ENCODE measurements at places on chromosomes 3 and 15.

DNA sequence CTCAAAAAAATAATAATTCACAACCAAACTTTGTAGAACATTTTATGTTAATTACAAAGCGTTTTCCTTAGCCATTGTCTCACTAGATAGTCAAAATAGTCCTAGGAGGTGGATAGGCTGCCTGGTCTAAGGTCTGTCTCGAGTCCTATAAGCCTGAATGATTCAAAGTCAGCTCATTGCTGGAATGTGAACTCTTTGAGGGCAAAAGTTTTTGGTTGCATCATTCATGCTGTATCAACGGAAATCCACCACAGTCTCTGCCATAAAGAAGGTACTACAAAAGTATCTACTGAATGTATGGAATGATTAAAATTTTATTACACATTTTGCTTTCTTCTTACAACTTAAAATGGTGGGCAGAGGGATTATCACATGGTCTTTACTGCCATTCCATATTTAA, 387.3 kb upstream of the RARB start:
- no peak for DNase-seq

DNA sequence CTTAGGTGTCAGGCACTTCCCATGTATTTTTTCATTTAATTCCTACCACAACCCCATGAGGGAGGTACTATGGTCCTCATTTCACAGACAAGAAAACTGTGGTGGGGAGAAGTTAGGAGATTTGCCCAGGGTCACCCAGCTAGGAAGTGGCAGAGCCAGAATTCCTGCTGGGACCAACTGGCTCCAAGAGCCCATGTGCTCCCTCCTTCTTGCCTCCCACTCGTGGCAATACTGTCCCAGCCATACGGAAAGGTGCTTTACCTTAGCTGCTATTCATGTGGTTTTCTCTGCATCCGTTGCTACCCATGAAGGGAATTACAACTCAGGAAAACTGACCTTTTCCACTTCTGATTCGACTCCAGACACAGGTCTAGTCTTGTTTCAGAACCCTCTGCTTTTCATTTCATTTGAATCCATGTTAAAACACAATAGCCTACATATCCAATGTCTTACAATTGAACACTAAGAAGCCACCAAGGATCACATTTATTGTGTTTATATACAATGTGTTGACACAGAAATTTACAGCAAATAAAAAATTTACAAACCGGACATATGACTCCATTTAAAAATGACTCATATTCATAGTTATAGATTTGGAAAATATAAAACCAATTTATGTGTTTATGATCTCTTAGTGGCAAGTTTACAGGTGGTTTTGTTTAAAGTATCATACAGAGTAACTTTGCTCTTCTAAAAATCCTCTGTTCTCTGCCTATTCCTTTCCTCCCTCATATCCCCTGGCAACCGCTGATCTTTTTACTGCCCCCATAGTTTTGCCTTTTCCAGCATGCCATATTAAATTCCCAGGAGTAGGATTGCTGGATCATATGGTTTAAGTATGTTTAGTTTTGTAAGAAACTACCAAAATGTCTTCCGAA, 58.8 kb downstream of the BTD start:
- no peak for DNase-seq

DNA sequence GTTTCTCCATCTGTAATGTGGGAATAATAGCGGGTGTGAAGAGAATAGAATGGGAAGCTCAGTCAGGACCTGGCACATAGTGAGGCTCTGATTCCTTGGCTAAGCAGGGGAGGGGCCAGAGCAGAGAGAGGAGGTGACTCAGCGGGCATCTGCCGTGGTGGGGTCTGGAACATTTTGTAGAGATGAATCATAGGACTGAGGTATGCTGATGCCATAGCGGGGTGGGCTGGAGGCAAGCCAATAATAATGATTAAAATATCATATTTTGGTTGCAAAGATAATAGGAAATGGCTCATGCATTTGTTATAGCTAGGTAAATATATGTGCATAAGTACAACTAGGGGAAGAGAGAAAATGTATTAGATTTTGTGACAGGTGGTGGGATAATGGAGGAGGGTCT, 11.2 kb downstream of the TGM4 start:
- DNase-seq, result no peak

GRCh38 chr3:156920399-156920798, 94.2 kb downstream of the LEKR1 start:
- DNase-seq, result no peak

- DNase-seq, result no peak
Measured at GRCh38 chr3:5423076-5423475, 235.6 kb downstream of the EDEM1 start.

DNA sequence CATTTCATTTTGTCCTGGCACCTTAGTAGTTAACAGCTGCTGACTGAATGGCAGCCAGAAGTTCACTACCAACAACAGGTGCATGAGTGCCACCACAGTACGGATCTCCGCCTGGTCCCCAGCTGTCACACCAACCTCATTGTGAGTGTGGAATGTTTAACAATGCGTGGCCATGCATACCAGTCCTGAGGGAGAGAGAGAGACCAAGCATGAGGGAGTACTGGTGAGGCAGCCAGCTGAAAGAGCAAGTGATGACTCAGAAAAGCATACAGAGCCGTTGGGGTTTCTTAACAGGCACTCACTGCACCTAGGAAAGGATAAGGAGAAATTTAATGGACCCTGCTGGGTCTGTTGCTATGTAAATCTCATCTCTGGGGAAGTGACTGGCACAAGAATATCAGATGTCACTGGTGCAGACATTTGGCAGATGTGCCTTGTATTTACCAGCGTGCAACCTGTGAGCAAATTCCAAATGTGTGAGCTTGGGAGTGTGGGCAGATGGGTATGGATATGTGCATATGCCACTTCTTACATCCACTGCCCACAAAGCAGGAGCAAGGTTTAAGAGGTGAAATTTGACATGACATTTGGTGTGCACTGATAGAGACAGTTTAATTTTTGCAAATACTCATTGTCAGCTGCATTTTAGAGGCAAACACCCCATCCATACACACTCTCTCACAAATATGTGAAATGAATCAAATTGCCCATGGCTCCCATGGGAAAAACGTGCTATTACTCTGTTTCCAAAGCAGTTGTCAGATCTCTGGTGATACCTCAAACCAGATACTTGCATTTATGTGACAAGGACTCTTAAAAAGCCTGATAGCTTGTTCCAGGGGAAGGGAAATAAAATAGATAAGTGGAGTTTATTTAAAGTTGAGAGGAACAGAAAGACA, 245.2 kb upstream of the ARPP21 start:
- DNase-seq, result no peak

DNA sequence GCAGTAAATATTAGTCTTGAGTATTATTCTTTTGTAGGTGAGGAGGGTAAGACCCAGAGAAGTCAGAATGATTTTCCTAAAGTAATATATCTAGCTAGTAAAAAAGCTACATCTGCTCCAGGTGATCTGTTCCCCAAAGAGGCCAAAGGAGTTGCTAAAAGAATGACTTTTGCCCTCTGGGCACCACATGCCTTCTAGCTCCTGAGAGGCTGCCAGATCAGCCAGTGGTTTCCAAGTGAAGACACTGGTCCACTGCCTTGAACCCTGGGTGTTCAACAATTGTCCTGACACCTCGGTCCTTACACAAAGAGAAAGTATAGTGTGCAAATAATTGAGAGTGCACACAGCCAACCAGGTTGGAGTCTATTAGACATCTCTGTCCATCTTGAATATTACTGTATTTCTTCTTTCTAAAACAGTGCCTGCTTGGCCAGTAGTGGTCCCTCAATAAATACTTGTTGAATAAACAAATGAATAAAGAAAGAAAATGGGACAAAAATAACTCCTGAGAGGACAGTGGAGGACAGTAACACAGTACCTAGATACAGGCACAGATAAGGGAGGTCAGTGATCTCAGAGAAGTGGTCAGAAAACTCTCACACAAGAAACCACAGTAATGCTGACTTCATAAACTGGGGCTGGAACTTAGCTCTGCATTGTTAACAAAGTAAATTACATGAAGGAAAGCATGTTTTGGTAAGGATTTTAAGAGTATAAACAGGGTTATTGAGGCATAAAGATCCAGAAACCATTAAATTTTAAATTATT, 56.6 kb upstream of the CSTA start:
- no peak for DNase-seq

GRCh38 chr15:72813345-72814004, 29.9 kb upstream of the ADPGK start:
- DNase-seq, result no peak

DNA sequence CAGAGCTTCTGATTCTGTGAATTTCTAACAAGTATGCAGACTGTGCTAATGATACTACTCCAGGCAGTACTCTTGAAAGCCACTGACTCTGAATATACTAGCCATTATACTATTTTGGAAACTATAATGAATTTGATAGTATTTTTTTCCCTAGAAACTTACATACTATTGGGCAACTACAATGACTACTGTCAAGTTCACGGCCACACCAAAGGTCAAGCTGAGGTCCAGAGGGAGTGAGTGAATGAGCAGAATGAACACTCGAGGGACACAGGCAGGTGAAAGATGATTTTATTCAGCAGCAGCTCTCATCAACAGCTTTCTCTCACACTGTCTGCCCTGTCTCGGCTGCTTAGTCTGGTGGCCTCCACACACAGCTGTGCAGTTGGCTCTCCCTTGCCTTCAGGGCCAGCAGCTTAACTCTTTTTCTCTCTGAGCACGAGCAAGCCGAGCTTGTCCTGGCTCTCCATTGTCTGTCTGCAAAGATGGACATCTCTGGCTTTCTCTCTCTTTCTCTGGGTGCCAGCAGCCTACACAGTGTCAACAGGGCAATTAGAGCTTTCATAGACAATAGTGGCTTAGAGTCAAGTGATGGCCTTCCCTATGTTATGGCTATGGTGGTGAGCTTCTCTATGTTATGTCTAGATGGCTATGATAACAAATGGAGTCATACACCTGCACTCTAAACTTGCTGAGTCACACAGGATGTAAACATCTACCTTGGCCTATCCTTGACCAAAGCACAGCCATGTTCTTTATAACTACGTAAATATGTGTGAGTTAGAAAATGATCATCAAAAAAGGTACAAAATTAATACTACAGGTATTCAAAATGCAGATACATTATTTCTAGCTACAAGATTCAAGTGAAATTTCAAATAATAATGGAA, 362.4 kb downstream of the CGGBP1 start:
- DNase-seq, result no peak

GRCh38 chr3:9175421-9175820, 74.0 kb downstream of the SRGAP3 start:
- no peak for DNase-seq

GRCh38 chr15:45776772-45777171, 141.9 kb downstream of the SQOR start:
- no peak for DNase-seq

DNA sequence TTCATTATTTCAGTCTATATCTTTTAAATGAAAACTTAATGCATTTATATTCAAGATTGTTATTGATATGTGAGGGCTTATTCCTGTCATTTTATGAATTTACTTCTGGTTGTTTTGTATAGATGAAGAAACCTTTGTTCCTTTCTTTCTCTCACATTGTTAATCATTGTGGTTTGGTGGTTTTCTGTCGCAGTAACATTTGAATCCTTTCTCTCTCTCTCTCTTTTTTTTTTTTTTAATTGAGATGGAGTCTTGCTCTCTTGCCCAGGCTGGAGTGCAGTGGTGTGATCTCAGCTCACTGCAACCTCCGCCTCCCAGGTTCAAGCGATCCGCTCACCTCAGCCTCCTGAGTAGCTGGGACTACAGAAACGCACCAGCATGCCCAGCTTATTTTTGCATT, 22.1 kb downstream of the AGBL1 start:
- DNase-seq, result no peak

- DNase-seq, result no peak
Measured at GRCh38 chr3:22907161-22907780, 295.9 kb upstream of the UBE2E2 start.

DNA sequence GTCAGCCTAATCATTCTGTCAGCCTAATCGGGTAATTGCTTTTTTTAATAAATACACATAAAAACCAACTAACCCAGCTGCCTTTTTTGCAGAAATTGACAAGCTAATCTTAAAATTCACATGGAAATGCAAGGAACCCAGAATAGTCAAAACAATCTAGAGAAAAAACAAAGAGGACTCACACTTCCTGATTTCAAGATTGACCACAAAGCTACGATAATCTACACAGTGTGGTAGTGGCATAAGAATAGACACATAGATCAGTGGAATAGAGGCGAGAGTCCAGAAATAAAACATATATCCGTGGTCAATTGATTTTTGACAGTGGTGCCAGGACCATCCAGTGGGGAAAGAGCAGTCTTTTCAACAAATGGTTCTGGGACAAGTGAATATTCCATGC, 2.4 kb upstream of the C3orf20 start:
- DNase-seq, result no peak

- no peak for DNase-seq
Measured at GRCh38 chr3:55923626-55924025, 436.5 kb upstream of the WNT5A start.

- DNase-seq, result peak; percentile 52
Measured at GRCh38 chr3:186909078-186909853, 21.1 kb upstream of the ST6GAL1 start.

DNA sequence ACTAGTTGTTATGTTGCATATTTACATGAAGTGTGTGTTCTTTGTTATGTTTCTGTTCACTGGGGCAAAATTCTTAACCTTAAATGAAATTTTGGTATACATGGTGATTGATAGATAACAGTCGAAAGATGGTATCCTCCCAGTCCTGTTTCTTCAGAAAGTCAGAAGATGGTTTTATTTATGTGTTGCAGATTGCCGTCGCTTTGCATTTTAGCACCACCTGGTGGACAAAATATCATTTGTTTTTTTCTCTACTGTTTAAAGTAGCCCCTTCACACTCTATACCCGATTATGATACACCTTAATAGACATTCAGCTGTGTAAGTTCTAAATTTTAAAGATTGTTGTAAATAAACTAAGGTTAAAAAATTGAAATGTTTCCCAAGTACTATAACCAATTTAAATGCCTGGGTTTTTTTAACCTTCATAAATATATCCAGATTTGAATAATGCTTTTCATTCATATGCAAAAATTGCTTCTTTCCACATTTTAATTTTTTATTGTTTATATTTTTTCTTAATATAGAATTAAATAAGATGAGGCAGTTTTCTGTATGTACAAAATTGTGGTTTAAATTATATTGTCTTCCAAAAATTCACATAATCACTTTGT, 152.2 kb downstream of the ALCAM start:
- DNase-seq, result no peak

GRCh38 chr3:177401375-177401774, 204.1 kb upstream of the TBL1XR1 start:
- DNase-seq, result no peak

DNA sequence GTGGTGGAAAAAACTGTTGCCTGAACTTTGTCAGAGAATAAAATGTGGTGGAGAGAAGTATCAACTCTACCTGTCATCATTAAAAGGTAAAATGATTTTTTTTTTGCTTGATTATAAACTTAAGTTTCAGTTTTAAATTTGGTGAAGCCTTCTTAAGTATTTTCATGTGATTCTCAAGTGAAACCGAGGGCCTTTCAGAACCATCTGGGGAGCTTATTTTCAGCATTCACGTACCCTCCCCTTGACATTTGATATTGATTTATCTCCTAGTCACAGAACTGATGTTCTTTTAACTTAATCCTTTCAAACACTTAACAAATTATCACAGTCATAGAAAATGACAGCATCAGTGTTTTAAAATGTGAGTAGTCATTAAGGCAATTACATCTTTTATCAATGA, 38.5 kb downstream of the HPS3 start:
- no peak for DNase-seq

- no peak for DNase-seq
Measured at GRCh38 chr3:66819993-66820501, 178.1 kb upstream of the KBTBD8 start.

GRCh38 chr15:26113296-26113695, 250.2 kb upstream of the ATP10A start:
- DNase-seq, result no peak

- no peak for DNase-seq
Measured at GRCh38 chr3:115361806-115362205, 214.7 kb upstream of the ZBTB20 start.
